ENCODE measurements at places on chromosomes 3 and 15.

GRCh38 chr3:42773409-42773751 is 327 bp upstream of the CCDC13 start:
- no peak for DNase-seq

GRCh38 chr15:57418635-57419034 is 42.3 kb downstream of the CGNL1 start:
- DNase-seq, result no peak

DNA sequence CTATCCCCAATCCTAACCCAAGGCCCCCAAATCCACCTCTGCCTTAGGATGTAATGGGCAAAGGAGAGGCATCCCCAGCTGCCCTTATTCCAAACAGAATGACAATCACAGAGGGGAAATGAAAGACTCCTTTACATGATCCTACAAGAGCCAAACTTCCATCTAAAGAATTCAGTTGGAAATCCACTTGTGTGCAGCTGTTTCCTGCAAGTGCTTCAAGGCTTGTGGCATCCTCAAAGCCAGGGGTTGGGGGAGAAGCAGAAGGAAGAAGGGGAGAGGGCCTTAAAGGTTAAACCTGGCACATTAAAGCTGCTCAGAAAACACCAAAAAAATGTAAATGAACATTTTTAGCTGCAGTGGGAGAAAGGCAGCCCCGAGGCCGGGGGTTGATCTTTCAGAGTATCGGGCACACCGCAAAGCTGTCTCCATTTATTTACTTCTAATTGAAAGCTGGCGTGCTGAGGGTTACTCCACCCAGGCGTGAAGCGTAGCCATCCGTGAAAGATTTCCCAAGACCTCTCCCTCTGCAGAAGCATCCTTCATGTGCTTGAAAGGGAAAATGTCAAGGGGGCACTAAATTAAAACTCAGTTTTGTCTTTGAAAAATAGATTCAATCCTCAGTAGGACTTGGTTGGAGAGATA is 217.8 kb downstream of the SHQ1 start:
- no peak for DNase-seq

DNA sequence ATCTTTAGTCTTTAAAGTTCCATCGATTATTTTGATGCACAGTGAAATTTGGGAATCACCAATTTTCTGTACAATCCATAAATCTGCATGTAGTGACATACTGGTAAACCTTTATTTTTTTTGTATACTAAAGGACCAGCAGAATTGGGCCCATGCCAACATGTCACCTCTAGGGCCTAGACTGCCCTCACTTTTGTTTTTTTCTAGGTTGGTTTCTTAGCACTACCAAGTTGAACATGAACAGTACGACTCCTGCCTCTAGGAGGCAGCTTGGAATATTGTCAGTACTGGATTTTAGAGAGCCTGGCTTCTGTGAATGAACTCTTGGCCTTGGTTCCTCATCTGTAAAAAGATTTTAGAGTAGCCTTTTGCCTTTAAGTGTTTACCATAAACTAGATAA is 32.3 kb downstream of the NKIRAS1 start:
- peak; percentile 2 for DNase-seq

GRCh38 chr15:66876731-66877476 is 174.9 kb downstream of the SMAD6 start:
- no peak for DNase-seq

GRCh38 chr3:169218314-169218983 is 445.1 kb downstream of the MECOM start:
- DNase-seq, result peak; percentile 23

GRCh38 chr3:142053244-142053643 is 96.1 kb downstream of the TFDP2 start:
- no peak for DNase-seq

- no peak for DNase-seq
These were observed 8.7 kb upstream of the CGNL1 start for GRCh38 chr15:57367556-57367955.

- DNase-seq, result peak; percentile 50
These were observed 102.4 kb downstream of the NUP210 start for GRCh38 chr3:13317596-13318320.

DNA sequence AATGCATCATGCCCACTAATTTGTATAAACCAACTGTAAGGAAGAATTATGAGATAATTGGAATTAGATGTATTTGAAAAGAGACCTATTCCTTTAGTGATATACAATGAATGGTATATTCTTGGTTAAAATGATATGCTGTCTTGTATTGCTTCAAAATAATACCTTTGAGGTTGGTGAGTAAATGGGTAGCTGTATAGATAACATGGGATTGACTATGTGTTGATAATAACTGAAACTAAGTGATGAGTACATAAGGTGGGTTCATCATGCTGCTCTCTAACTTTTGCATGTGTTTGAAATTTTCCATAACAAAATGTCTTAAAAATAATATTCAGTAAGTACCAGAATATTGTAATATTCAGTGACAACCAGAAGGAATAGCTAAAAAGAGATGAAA is 272.6 kb upstream of the ZPLD1 start:
- DNase-seq, result no peak

- DNase-seq, result no peak
These were observed 325.1 kb upstream of the THBS1 start for GRCh38 chr15:39255760-39256159.

DNA sequence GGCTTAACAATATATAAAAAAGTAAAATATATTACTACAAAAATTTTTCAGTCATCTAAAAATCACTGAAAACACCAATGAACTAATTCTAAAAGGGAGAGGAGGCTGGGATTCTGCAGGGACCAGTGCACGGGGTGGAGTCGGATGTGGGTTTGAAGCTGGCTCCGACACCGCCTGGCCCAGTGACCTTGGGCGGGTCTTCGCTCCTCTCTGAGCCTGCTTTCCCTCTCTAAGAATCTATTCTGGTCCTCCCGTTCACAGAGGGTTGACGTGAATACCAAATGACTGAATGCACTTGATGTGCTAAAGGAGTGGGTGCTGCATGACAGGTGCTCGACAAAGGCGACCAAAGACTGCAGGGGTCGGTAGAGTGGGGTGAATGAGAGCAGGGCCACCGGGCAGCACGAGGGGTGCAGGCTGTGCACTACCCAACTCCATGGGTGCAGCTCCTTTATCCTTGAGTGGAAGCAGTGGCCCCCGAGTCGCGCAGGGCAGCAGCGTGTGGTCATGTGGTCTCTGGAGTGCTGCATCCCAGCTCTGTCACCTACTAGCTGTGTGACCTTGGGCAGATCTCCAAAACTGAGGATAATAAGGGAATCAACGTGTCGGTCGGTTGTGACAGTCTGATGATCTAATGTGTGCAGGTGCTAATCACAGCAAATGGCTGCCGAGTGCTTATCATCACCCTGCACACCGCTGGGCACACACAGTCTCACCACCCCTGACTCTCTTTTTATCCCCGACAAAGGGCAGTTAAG is 8.6 kb upstream of the IQSEC1 start:
- peak; percentile 17 for DNase-seq

DNA sequence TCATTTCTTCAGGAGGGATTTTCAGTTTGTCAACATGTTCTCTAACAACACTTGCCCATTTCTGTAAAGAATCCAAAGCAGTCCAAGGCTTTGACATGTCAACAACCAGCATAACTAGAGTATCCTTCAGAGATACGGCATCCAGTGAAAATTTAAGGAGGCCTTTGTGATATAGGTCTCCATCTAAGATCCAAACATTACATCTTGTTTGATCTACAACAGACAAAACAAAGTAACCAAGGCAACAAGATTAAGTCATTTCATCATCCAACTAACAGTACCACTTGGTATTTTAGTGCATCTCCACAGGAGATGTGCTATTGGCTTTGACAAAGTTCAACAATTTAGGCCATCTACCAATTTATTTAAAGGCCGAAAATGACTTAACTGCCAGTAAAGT is 25.8 kb downstream of the DYNC1LI1 start:
- no peak for DNase-seq

GRCh38 chr15:44801364-44801763 is 65.0 kb downstream of the TRIM69 start:
- no peak for DNase-seq

GRCh38 chr3:81087607-81088006 is 673.8 kb downstream of the GBE1 start:
- no peak for DNase-seq

GRCh38 chr3:147462856-147463255 is 53.7 kb downstream of the ZIC1 start:
- DNase-seq, result no peak

- DNase-seq, result no peak
These were observed 180.6 kb upstream of the LRRN1 start for GRCh38 chr3:3618623-3619022.

- DNase-seq, result no peak
These were observed 31.9 kb downstream of the PDIA5 start for GRCh38 chr3:123098426-123099330.

GRCh38 chr3:188358787-188359493 is 205.0 kb downstream of the LPP start:
- no peak for DNase-seq

- DNase-seq, result no peak
These were observed 24.6 kb downstream of the ZBED2 start for GRCh38 chr3:111570404-111571030.

DNA sequence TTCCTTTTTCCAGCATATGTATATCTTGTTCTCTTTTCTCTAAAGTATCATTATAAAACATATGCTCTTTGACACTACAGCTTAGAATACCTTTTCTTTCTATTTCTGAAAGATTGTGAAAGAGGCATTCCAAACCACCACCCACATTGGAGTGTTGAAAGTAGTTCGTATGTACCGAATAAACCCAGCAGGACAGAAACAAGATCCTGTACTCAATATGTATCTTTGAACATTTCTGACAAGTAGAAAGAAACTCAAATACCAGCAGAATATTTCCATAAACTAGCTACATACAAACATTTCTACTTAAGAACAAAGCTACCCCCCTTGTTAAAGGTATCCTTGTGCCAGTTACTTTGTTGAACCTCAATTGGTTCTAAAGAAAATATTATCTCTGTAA is 415.3 kb upstream of the ALCAM start:
- DNase-seq, result no peak

GRCh38 chr3:142120707-142121106 is 28.6 kb downstream of the TFDP2 start:
- DNase-seq, result no peak

- DNase-seq, result no peak
These were observed 136.0 kb downstream of the ATP10A start for GRCh38 chr15:25727116-25727515.

DNA sequence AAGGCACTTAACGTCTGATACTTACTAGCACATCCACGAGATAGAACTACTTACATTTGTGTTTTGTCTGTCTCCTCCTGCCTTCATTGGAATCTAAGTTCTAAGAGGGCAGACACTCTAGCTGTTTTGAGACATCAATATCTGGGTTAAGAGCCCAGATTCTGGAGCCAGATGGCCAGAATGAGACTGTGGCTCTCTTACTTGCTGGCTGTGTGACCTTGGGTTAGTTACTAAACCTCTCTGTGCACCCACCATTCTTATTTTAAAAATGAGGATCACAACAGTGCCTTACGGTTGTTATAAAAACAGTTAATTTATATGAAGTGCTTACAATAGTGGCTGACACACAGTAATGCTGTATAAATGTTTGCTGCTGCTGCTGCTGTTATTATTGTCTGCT is 7.7 kb downstream of the STARD5 start:
- no peak for DNase-seq

DNA sequence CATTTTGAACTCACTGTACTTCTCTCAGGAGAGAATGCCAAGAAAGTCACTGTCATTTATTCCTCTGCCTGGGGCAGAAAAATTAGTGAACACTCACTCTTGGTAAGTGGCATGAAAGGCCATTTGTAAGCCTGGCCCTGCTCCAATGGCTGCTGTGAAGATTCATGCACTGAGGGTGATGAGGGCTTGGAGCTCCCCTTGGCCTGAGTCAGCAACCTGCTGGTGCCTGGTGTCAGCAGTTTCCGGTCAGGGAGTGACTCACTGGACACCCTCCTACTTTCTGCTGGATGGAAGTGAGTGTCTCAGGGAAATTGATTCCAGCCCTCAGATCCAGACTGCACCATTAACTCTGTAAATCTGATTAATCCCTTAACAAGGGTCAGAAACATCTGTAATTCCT is 37.6 kb downstream of the TRA2B start:
- DNase-seq, result no peak

- DNase-seq, result no peak
These were observed 324.2 kb upstream of the TGFBR2 start for GRCh38 chr3:30282154-30282696.

GRCh38 chr3:159894386-159894785 is 94.2 kb upstream of the IL12A start:
- DNase-seq, result no peak

DNA sequence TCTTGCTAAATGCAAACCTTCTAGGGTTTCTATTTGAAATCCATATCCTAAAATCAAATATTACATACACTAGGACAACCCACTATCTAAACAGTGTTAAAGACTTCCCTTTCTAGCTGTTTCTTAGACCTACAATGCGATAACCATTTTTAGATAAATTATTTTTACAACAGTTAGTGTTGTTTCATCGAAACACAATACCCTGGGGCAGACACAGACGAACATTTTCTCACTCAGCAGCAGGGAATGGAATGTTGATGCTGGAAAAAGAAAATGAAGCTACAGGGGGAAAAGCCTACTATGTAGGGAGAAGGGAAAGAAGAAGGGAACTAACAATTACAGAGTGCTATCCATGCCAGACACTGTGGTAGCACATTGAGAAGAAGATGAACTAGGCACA is 6.0 kb upstream of the HERC1 start:
- DNase-seq, result no peak

GRCh38 chr3:16828815-16829214 is 55.9 kb upstream of the PLCL2 start:
- DNase-seq, result peak; percentile 7

- DNase-seq, result no peak
These were observed 677.4 kb downstream of the ZNF385D start for GRCh38 chr3:21073561-21073960.

- DNase-seq, result no peak
These were observed 43.9 kb downstream of the SRGAP3 start for GRCh38 chr3:9205345-9206143.

GRCh38 chr3:8607234-8608040 is 37.2 kb downstream of the SSUH2 start:
- DNase-seq, result no peak

DNA sequence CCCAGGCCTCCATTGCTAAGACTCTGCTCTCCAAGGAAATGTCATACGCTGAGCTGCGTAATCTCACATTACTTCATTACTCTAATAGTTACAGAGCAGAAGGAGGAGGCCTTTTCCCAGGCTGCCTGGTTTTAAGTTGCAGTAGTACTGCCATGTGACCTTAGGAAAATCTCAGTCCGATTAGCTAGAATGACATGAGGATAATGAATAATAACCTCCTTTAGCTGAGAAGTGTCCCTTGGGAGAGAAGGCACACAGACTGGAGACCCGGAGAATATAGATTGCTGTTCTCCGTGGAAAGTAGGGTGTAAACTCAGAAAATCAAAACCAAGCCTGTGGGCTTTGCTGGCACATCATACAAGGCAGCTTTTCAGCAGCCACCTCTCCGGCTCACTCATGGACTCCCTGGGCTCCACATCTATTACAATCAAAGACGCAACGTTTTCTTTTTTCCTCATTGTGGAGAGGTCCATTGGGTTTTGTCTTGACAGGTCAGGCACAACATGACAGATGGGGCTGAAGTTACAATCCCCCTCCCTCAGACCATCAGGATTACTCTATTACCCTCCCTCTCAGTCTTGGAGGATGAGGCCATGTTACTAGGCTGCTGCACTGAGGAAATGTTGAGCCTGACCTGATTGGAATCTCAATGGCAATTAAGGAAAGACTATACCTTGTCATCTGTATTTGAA is 134.8 kb upstream of the MB21D2 start:
- DNase-seq, result no peak

GRCh38 chr15:63971904-63972303 is 74.4 kb downstream of the DAPK2 start:
- no peak for DNase-seq
